ENCODE measurements at places on chromosomes 13 and 19. TPM values are rescaled to one million over a fixed set of nuclear protein-coding genes. Genes with fewer than 3 reads are reported as not detected.

Gene FPR3
- 3.6 TPM for total RNA-seq

DNA sequence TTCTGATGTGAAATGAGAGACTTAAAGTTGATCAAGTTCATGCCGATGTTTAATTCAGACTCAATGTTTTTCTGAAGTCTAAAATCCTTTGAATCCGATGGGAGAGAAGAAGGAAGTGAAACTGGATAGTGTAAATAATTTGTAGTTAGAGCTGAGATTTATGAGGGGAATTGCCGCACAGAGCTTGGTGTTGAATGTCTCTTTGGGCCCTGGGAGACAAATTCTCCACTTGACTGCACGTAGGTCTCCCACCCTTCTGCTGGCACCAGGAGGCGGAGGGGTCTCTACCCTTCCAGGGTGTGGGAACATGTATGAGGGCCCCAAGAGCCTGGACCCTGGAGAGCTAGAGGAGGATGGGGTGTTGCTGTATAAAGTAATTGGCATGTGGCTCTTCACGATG, 140.8 kb upstream of the SERP2 start:
- DNase-seq, result no peak

Gene SBK2
- total RNA-seq, result not detected

DNA sequence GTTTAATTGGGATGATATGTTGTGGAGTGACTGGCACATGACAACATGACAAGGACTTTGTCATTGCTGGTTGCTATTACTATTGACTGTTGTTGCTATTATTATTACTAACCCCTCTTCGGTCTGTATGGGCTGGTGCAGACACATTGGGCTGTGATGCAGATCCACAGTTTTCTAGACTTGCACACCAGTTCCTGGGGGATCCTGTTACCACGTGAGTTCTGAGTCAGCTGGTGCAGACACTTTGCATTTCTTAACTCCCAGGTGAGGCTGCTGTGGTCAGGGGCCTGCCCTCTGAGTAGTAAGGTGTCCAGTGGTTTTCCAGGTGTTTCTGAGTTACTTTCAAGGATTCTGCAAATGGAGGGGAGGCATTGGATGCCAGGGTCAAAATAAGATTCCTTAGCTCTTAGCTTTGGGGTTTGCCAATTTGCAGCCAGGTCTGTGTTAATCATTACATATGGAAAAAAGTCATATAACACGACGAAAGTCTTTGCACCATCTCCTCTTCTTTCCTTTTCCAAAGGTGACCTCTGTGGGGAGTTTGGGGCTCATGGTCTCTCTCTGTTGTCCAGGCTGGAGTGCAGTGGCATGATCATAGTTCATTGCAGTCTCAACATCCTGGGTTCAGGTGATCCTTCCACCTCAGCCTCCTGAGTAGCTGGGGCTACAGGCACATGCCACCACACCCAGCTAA, 19.3 kb downstream of the BICRA start:
- no peak for DNase-seq

GRCh38 chr19:16160943-16161560, 12.3 kb downstream of the CIB3 start:
- DNase-seq, result no peak

DNA sequence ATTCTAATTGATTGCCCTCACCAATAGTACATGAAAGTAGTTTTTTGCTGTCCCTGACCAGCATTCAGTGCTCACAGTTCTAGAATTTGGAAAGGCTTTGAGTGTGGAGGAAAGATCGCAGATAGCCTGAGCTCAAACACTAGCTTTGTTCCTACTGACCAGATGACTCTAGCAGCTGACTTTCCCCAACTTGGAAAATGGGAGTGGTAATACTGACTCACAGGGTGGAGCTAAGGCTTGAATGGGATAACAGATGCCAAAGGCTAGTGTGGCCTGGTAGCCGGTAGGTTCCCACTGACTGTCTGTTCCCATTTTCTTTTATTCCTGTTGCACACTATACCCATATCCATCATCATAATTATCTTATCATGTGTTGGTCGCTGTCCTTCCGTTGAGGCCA, 3.7 kb downstream of the ZSCAN22 start:
- no peak for DNase-seq

DNA sequence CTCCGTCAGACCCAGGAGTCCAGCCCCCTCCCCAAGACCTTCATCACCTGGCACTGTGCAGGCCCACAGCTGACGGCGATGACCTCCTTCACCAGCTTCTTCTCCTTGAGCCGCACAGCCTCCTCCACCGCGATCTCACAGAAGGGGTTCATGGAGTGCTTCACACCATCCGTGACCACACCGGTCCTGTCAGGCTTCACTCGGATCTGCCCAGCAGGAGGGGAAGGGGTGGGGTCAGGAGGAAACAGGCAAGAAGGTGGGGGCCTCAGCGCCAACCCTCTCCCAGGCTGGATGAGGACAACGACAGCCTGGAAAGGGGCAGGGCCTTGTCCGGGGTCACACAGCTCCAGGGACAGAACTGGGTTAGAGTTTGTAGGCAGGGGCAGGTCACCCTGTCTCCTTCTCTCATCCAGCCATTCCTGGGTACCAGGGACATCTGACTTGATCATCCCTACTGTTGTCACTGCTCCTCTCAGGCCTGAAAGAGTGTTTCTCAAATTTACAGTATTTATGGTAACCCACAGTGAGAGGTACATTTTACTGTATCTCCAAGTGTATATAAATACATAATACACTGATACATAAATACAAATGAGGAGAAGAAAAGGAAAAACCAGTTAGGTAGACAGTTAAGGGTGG, 12.0 kb downstream of the ETFB start:
- DNase-seq, result no peak

- DNase-seq, result no peak
Measured at GRCh38 chr19:36244066-36244465, 29.2 kb downstream of the ZNF146 start.

DNA sequence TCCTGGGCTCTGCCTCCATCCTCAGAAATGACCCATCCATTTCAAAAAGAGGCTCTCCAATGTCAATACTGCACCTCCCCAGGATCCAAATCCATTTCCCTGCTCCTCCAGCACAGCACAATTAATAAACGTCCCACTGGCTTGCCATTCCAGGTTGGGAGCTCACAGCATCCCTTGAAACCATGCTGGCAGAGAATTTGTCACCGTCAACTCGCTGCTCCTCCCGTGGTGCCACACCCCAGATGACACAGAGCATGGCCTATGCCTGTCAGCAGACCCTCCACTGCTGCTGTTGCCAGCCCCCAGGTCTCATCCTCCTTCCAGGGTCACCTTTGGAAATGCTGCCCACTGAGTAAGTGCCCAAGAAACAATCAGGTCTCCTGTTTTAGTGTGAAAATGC, 53.0 kb upstream of the UQCRFS1 start:
- DNase-seq, result no peak

Gene ZNF470
- 2.8 TPM for total RNA-seq

Gene PALM
- total RNA-seq, result 3.8 TPM

DNA sequence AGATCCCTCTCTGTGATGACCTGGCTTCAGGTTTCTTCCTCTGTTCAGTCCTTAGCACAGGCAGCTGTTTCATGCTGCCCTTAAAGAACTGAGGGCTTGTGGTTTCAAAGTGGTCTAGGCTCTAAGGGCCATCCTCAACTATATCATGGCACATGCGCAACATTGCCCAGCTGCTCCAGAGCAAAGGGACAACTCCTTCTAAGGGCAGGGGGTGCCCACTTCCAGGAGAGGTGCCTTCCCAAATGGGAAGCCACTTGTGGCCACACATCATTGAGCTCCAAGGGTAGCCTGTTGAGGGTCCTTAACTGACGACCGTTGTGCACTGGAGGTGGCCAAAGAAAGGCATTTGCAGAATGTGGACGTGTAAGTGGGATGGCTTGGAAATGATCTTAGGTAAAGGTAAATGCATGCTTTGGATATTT, 7.3 kb downstream of the GPR183 start:
- no peak for DNase-seq

DNA sequence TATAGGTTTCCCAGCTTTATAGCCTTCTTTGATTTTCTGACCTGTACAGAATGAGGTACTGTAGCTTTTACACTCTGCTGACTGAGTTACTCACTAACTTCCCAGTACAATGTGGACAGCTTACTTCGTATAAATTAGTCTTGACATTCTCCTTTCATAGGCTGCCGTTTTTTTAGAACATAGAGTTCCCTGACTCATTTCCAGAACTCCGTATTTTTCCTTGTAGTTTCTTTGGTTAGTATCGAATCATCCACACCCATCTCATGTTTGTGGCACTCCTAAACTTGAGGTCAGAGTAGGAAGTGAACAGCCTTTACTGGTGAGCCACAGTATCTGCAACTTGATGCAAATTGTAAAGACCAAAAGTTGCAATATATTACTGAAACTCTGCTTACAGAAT, 303.9 kb downstream of the SLITRK5 start:
- no peak for DNase-seq

- DNase-seq, result no peak
Measured at GRCh38 chr19:3248728-3249326, 24.4 kb downstream of the CELF5 start.

DNA sequence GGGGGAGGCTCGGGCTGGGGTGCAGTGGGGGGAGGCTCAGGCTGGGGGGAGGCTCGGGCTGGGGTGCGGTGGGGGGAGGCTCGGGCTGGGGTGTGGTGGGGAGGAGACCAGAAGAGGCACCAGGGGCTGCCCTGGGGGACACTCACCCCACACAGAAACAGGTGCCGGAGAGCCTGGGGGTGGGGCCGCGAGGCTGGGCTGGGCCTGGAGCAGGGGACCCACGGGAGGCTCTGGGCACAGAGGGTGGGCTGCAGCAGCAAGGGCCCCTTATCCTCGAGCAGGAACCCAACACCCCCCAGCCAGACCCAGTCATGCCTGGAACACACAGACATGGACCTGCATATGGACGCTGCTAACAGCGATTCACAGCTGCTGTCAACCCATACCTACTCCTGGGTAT, 34.3 kb downstream of the GPX4 start:
- no peak for DNase-seq

- DNase-seq, result no peak
Measured at GRCh38 chr13:19592657-19593180, 31.4 kb upstream of the TPTE2 start.

Gene SIGLEC12
- total RNA-seq, result 5.0 TPM

DNA sequence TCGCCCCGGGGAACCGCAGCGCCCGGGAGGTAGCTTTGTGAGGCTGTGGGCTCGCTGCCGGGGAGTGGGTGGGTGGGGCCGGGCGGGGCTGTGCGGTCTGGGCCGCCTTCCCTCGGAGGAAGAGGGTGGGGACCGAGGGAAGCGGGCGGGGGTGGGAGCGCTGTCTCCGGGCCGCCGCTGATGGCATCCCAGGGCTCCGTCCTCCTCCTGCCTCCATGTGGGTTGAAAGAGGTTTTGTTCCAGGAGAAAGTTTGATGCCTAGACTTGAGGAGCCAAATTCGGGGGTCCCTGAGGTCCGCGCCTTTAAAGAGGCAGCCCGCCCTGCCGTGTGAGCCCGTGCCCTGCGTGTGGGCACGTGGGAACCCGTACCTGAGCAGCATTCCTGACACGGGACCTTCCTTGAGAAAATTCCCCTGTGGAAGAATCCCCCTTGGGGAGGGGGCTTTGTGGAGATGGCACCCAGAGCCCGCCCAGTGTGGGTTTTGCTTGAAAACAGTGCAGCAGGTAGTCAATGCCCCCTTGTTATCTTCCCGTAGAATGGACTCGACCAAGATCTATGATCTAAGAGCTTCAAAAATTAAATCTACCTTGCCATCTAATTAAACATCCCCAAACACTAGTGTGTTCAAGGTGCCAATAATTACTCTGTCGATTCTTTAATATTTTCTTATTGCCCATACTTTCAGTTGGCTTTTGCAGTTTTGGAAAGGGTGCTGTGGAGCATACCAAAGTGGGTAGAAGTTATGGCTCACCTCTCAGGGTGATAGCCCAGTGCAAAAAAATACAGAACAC, 107.8 kb downstream of the RXFP2 start:
- no peak for DNase-seq

DNA sequence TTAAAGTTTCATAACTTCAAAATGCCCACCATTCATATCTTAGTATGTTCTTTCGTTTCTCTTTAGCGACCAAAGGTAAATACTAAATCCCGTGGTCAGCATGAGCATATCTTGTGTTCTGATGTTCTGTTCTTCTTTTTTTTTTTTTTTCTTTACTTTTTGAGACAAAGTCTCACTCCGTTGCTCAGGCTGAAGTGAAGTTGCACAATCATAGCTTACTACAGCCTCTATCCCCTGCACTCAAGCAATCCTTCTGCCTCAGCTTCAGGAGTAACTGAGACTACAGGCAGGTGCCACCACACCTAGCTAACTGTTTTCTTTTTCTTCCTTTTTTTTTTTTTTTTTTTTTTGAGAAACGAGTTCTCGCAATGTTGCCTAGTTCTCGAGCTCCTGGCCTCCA, 60.9 kb upstream of the ATP12A start:
- no peak for DNase-seq

Gene SHC2
- 28.7 TPM for total RNA-seq

Data from liver (tissue), 10 donors.